DMS79 (cell line): ENCODE measurements at places on chromosomes 16 and 17.

- DNase-seq, result no peak
Observed at GRCh38 chr17:72643575-72644216, 448.8 kb downstream of the SLC39A11 start.

- peak; percentile 92 for DNase-seq
Observed at GRCh38 chr16:7805686-7806396, 473.2 kb downstream of the RBFOX1 start.

GRCh38 chr16:54216268-54216667 is 70.3 kb downstream of the IRX3 start:
- DNase-seq, result no peak

GRCh38 chr17:78411241-78411857 is 32.9 kb downstream of the PGS1 start:
- no peak for DNase-seq

DNA sequence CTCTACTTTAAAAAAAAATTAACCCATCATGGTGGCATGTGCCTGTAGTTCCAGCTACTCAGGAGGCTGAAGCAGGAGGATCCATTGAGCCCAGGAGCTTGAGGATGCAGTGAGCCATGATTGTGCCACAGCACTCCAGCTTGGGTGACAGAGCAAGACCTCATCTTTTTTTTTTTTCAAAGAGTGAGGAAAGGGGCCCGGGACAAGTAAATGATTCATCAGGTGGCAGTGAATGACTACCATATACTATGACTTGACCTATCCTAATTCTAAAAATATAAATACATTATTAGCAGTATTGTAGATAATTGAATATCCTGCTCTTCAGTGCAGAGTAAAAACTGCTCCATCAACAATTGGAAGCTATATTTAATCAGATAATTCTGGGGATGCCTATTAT is 55.3 kb downstream of the CLUH start:
- DNase-seq, result no peak

GRCh38 chr16:88702371-88703210 is 3.6 kb downstream of the RNF166 start:
- DNase-seq, result no peak

DNA sequence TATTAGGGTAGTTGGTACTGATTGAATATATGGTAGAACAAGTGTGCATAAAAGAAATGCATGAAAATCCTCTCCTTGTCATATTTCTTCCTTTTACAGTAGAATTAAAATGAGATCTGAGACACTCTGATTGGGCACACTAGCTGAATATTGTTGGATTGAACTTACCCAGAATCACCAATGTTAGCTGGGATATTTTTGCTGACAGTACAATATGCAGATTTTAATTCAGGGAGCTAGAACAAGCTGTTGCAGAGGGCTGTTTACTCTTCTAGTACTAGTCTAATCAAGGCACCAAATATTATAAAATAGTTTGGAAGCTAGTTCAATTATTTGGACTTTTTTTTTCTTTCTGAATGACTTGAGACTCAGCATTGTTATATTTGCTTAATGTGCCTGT is 4.6 kb downstream of the TANC2 start:
- no peak for DNase-seq

GRCh38 chr16:24396350-24397271 is 140.5 kb downstream of the CACNG3 start:
- no peak for DNase-seq

GRCh38 chr16:1498899-1499676 is 5.9 kb downstream of the TELO2 start:
- no peak for DNase-seq

GRCh38 chr16:54538276-54538675 is 251.7 kb upstream of the IRX3 start:
- no peak for DNase-seq

- peak; percentile 89 for DNase-seq
Observed at GRCh38 chr16:23149267-23149992, at the start of gene USP31. USP31 (minus strand) TSS chr16:23149452; CDS start chr16:23149270, 182 bp downstream.

- DNase-seq, result no peak
Observed at GRCh38 chr17:79781736-79782575, 4.0 kb downstream of the CBX2 start.

DNA sequence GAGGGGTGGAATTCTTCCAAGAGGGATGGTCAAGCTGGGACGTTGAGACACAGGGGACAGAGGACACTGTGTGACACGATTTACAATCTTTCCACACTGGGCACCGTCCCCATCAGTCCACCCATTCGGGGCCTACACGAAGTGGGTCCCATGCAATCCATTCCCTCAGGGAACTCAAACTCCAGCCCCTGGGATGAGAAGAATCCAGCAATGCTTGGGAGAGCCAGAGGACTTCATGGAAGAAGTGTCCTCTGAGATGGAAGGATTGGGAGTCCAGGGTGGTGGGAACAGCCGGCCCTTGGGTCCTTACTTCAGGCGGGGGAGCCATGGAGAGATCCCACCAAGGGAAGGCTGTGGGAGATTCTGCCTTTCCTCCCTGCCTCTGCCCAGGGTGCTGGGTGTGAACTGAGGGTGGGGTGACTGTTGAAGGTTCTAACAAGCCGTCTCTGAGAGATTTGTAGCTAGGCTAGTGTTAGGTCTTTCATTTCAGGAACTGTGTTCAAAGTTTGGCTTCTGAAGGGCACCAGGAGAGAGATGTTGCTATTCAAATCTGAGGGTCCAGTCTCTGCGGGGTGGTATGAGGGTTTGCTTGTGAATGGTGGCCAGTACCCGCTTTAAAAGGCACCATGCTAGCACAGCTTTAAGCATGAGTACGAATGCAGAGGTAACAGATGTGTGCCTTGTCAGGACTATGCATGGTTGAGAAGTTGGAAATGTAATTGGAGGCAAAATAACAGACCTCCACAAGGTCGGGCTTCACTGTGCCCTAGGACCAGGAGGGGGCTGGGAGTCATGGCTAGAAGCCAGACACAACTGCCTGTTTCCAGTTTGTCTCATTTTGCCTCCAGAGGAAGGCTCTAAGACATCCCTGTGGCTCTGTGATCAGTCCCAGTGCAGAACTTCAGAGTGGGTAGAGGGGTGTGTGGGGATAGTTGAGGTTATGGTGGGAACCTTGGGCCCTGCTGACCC is 1.9 kb downstream of the ATP1B2 start:
- no peak for DNase-seq

- DNase-seq, result no peak
Observed at GRCh38 chr16:25258861-25259179, 1.2 kb upstream of the ZKSCAN2 start.

DNA sequence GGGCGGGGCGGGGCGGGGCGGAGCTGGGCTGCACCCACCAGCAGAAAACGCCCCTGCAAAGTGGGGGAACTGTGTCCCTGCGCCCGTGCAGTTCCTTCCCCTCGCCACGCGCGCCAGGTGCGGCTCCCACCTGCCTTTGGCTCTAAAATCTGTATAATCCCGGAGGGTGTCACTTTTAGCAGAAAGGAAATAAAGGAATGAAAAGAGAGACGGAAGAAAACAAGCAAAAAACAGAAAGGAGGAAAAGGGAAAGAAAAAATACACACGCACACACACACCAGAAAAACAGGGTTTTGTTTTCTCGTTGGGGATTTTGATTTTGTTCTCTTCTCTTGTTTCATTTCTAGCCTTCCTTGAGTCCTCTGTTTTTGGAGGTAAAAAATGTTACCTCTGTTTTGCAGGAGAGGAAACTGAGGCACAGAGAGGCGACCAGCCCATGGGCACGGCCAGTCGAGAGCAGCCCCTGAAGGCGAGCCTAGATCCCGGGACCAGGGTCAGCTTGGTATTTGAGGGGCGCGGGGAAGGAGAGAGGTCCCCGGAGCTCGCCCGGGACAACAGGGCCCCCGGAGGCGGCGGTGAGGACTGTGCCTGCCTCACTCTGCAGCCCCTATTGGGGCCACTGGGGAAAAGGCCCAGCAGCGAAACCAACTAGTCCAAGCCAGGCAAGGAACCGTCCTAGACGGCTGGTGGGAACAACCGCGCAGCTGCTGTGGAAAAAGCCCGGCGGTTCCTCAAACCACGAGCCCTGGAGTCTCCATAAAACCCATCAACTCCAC is 594 bp upstream of the CARHSP1 start:
- DNase-seq, result no peak

GRCh38 chr17:9342225-9342624 is 233.4 kb downstream of the STX8 start:
- no peak for DNase-seq

DNA sequence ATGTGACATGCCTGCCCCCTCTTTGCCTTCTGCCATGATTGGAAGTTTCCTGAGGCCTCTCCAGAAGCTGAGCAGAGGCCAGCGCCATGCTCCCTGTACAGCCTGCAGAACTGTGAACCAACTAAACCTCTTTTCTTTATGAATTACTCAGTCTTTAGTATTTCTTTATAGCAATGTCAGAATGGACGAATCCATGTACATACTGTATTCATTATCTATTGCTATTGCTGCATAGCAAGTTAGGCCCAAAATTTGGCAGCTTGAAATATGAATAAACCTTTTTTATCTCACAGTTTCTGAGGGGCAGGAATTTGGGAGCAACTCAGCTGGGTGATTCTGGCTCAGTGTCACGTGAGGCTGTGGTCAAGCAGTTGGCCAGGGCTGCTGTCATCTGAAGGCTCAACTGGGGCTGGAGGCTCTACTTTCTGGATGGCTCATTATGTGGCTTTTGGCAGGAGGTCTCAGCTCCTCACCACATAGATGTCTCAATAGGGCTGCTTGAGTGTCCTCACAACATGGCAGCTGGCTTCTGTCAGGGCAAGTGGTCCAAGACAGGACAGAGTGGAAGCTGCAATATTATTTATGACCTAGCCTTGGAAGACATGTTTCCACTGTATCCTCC is 40.0 kb downstream of the SOCS1 start:
- DNase-seq, result no peak

DNA sequence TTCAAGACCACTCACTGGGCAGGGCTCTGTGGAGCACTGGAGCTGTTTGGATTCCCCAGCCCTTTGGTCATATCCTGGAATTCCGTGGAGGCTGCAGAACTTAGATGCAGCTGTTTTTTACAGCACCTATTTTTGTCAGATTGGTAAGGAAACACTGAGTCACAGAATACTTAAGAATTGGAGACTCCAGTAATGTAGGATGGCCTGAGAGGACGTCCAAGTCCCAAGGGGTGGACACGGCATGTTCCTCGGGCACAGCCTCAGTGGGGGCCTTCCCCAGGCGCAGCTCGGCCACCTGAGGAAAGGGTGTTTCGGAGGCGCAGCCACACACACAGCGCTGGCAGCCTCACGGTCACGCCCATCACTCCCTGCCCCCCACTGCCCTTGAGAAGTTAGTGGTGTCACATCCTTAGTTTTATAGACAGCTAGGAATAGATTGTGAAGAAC is 14.8 kb downstream of the PLD6 start:
- DNase-seq, result no peak

GRCh38 chr17:4087911-4088693 is 54.7 kb downstream of the ZZEF1 start:
- no peak for DNase-seq

GRCh38 chr17:11627301-11627940 is 29.2 kb downstream of the DNAH9 start:
- DNase-seq, result no peak

GRCh38 chr16:56450275-56450985 is 702 bp downstream of the NUDT21 start:
- DNase-seq, result no peak

GRCh38 chr16:79850348-79850747 is 249.8 kb upstream of the MAF start:
- DNase-seq, result no peak

DNA sequence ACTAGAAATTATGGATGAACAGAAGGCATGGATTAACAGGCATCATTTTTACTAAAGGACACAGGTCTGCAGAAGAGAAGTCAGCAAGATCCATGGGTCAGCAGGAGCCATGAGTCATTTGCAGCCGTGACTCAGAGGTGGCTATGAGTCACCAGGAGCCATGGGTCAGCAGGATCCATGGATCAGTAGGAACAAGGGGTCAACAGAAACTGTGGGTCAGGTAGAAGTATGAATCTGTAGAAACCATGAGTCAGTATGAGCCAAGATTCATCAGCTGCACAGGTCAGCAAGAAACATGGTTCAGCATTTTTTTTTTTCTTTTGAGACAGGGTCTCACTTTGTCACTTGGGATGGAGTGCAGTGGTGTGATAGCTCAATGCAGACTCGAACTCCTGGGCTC is 58.2 kb upstream of the HS3ST4 start:
- no peak for DNase-seq

- no peak for DNase-seq
Observed at GRCh38 chr16:56116577-56116964, 74.7 kb upstream of the GNAO1 start.

GRCh38 chr16:55379876-55380390 is 55.9 kb downstream of the IRX6 start:
- DNase-seq, result peak; percentile 38

- DNase-seq, result no peak
Observed at GRCh38 chr16:89031715-89032659, 55.0 kb upstream of the CBFA2T3 start.

DNA sequence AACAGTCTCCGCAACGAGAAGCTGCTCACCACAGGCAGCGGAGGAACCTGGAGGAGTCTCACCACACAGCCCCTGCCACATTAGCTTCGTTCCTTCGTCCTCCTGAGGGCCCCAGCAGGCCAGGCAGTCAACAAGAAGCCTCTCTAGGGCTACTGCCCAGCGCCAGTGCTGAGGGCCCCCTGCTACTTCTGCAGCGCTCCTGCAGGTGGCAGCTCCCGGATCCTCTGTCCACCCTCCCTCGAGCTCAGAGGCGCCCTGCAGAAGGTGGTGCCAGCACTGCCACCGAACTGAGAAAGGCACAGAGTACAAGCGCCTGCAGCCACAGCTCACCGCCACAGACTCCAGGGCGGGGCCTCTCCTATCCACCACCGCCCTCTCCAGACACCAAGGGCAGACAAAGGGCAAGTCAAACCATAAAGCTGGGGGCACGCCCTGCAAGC is 27.3 kb downstream of the KDM8 start:
- no peak for DNase-seq
